ENCODE measurements at places on chromosomes 7 and 10. TPM values are rescaled to one million over a fixed set of nuclear protein-coding genes. Genes with fewer than 3 reads are reported as not detected.

- no peak overlapping the region for H3K27ac ChIP-seq
- no peaks in the 10 kb centered on the region for H3K27me3 ChIP-seq
- peaks cover 20% of the 10 kb centered on the region for H3K4me1 ChIP-seq
- peak; percentile 28 for DNase-seq
- H3K36me3 ChIP-seq = no peaks in the 10 kb centered on the region
Measured at GRCh38 chr7:129615018-129615417, 3.5 kb downstream of the NRF1 start.

DNA sequence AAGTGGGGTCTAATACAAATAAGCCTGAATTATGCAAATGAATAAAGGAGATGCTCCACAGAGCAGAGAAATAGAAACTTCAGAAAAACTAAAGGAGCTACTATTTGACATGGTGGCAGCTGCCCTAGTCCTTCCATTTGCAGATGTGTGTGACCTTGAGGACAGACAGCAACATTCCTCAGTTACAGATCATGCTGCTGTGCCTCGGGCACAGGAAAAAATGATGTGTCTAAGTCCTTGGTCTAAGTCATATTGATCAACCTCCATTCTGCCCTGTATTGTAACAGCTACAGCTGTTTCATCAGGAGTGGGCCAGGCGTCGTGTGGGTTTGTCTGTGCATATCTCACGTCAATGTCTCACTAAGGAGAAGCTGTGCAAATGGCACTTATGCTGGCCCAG lies 710.4 kb downstream of the TNS3 start:
- H3K4me1 ChIP-seq = peaks cover 9% of the 10 kb centered on the region
- DNase-seq = peak; percentile 42
- H3K36me3 ChIP-seq = no peaks in the 10 kb centered on the region

- H3K4me3 ChIP-seq = no peak overlapping the region
- H3K36me3 ChIP-seq = peaks cover 34% of the 10 kb centered on the region
- no peaks in the 10 kb centered on the region for H3K27me3 ChIP-seq
- H3K4me1 ChIP-seq = peaks cover 15% of the 10 kb centered on the region
Measured at GRCh38 chr10:12214763-12215218, 18.8 kb downstream of the CDC123 start.

Gene RNF148
- not detected for total RNA-seq

- DNase-seq = peak; percentile 90
- 0 out of 2 replicates have a peak, but pooled peaks cover 4% of the 10 kb centered on the region for H3K36me3 ChIP-seq
- no peak overlapping the region for H3K4me3 ChIP-seq
Measured at GRCh38 chr10:103888113-103888841, 29.7 kb downstream of the STN1 start.

DNA sequence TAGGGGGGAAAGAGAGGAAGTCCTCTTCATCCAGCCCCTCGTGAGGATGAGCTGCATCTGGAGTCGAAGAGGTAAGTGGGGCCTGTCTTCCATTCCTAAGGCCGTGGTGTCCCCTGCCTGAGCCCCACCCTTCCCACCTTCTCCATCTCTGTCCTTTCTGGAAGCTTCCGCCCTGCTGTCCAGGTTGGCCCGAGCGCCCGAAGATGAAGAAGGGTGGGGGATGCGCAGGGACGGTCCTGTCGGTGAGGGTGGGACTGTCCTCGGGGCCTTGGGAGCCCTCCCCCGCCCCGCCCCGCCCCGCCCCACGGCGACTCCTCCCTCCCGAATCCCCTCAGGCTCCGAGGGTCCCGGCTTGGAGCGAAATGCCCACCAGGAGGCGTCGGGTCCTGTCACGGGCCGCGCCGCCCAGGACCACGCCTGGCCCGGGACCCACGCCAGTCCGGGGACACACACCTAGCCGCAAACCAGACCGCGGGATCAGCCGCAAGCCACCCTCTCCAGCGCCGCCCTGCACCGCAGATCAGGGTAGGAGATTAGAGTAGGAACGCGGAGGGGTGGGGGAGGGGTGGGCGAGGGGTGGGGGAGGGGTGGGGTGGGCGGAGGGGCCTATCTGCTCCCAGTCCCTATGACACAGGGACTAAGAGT lies 15.3 kb downstream of the GPRIN2 start:
- H3K27ac ChIP-seq = no peak overlapping the region
- no peaks in the 10 kb centered on the region for H3K36me3 ChIP-seq
- DNase-seq = peak; percentile 36
- H3K4me3 ChIP-seq = no peak overlapping the region

Gene PLAC9
- 19.6 TPM for total RNA-seq

Gene OR6B1
- total RNA-seq = not detected

Gene SEMA3E
- 1.6 TPM for total RNA-seq

DNA sequence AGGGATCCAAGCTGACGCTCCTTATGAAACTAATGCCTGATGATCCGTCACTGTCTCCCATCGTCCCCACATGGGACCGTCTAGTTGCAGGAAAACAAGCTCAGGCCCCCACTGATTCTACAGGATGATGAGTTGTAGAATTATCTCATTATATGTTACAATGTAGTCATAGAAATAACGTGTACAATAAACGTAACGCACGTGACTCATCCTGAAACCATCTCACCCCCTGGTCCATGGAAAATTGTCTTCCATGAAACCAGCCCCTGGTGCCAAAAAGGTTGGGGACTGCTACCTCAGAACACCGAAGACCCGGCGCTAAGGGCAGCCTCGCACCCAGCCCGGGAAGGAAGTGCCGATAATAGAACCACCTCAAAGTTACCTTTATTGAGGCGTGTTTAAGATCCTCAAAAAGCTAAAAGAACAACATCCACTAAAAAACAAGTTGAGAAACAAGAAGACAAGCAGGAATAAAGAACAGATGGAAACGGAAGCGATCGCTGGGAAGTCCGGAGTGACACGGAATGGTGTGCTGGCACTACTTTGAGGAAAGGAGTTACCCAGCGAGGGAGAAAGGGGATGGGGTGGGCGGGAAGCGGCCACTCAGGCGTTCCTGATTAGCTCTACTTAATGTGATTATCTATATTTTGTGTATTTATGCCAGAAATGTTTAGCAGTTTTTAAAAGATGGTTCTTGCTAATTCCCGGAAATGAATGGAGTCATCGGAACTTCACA lies 50.1 kb upstream of the PRKAR1B start:
- no peak for DNase-seq
- no peak overlapping the region for H3K27ac ChIP-seq
- no peaks in the 10 kb centered on the region for H3K36me3 ChIP-seq
- H3K4me3 ChIP-seq = no peak overlapping the region
- no peaks in the 10 kb centered on the region for H3K27me3 ChIP-seq

DNA sequence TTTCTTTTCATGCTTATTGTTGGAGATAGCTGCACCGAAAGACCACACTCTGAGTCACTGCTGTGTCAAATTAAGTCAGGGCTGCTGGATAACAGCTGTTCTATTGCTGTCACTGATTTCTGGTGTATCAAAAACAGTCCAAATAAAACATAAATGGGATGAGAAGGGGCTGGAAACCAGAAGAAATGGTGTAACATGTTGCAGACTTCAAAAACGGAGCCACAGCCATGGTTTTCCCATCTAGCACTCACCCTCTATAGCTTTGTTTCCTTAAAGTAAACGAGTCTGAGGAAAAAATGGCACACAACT lies 103.3 kb upstream of the DIP2C start:
- H3K36me3 ChIP-seq = no peaks in the 10 kb centered on the region
- H3K4me3 ChIP-seq = no peak overlapping the region
- DNase-seq = peak; percentile 51
- no peaks in the 10 kb centered on the region for H3K4me1 ChIP-seq

DNA sequence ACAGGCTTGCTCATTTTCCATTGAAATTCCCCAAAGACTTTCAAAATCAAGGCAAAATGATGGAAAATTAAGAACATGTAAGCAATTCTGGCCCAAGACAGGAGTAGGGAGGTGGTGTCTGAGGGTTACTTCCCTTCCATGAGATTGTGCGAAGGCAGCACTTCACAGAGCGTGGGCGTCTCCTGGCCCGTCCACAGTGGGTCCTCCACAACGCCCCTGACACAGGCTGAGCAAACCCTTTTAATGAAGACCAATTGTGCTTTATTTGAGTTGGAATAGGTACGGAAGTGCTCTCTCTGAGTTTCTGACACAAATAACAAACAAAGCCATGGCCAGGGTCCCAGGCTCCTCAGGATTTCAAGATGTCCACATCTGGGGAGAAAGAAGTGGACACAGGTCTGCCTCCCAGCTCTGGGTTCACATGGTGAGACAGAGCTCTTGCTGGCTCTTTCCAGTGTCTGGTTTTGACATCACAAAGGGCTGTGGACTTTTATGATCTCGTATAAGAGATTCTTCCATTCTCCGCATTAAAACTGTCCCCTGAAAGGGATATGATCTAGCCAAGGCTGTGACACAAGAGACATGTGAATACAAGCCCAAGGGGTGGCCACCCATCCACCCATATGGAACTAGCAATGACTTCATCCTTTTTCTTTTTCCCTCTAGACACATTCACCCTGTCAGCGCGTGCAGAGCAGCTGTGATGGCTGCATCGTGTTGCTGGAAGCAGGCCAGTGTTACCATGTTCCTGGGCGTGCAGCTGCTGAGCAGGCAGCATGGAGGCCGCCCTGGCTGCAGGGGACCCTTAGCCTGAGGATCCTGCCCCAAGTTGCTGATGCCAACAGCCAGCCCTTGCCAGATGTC lies 145.6 kb downstream of the ADAM12 start:
- peak overlapping the region; percentile 97 for H3K27ac ChIP-seq
- peaks cover 57% of the 10 kb centered on the region for H3K4me1 ChIP-seq
- H3K4me3 ChIP-seq = no peak overlapping the region

Measured in GM23248 (cell line).